ENCODE measurements at places on chromosomes 1 and 21.

DNA sequence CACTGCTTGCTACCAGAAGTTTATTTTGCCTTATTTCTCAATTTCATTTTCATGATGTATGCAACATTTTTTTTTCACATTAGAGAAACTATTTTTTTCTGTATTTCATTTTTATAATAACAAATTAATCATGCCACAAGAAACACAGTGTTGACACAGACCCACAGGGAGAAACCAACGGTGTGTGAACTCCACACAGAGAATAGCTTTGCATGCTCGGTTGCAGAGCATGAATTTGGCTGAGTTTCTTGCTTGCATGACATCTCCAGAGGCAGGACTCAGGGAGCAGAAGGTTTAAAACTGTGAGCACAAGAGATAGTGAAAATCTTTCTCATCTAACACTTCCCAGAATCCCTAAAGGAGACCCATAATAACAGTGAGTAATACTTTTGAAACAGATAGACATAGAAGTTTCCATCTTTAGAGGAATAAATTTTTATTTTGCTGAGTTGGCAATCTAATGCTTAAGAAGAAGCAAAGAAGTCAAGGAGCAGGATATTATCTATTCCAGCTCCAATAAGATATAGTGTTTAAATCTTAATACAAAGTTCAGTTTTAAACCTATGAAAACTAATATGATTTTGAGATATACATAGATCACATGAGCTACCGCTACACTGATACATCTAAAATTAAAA, 890.9 kb downstream of the MRPL39 start:
- no peak for DNase-seq

DNA sequence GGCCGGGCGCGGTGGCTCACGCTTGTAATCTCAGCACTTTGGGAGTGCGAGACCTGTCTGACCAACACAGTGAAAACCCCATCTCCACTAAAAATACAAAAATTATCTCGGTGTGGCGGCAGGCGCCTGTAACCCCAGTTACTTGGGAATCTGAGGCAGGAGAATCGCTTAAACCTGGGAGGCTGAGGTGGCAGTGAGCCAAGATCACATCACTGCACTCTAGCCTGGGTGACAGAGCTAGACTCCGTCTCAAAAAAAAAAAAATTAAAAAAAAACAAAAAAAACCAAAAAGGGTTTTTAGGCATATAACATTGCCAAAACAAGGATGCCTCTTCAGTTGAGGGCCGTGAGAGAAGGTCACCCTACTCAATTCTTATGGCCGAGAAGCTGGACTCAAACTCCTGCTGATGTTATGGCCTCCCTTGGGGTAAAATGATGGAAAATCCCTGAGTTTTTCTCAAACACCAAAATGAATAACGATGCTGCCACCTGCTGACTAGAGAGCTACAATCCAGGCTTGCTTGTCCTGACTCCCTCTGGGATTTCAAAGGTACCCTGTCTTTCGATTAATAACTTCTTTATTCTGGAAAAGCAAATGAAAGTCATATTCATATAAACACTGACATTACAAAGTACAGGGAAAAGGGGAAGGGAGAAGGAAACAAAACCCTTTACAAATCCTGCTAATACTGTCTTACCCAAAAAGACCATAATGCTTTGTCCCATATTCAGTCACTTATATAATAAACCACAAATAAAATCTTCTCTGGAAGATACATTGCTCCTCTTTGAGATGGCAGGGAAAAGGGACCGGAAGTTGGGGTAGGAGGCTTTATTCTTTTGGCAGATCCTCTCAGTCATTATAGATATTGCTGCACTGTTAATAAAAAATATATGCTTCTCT, 10.7 kb downstream of the RAB42 start:
- peak; percentile 24 for DNase-seq

DNA sequence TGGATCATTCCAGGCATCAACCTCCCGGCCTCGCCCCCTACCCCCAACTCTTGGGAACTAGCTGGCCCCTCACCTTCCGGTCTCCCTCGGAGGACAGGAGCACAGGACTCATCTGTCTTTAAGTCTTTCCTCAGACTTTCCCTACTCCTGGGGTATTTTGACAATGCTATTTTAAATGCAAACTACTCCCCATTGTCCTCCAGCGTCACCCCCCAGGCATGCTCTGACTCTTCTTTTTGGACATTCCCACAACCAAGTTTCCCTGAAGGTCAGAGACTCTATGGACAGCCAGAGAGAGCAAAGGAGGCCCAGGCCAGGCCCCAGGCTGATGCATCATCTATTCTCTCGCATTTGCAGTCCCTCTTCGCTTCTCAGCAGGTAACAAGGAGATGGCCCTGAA, 424.3 kb downstream of the PCP4 start:
- DNase-seq: no peak

- no peak for DNase-seq
Measured at GRCh38 chr1:207430602-207431001, 23.5 kb upstream of the CR2 start.

DNA sequence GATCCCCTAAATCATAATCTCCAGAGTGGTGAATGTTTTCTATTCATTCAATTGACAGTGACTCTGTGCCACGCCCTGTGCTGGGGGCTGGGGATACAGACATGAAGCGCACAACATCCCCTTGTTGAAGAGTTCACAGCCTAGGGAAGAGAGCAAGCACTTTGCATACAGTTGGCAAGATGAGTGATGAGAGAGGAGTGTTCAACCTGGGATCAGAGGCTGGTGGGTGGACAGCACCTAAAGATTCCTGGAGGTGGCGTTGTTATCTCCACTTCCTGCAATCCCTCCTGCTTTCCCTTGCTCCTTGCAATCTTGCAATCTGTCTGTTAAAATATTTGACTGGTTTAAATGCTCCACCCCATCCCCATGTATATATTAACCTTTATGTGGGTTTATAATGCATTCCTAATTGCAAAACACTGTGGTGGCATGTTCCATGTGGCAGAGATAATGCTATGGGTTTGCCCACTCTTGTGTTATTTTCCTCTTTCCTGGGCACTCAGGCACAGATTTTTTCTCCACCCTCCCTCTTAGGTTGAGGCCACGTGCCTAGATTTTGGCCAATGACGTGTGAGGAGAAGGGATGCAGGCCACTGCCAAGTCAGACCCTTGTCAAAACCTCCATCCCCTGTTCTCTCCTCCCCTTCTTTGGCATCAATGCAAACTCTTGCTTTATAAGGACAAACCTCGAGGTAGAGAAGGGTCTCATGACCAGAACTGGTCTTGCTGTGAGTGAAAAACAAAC, 36.2 kb upstream of the GADD45A start:
- DNase-seq: no peak

GRCh38 chr1:91765293-91765692, 120.7 kb downstream of the TGFBR3 start:
- no peak for DNase-seq

GRCh38 chr1:206495011-206495461, 12.3 kb upstream of the RASSF5 start:
- no peak for DNase-seq

- DNase-seq: no peak
Measured at GRCh38 chr1:156911577-156912298, 8.7 kb upstream of the LRRC71 start.

DNA sequence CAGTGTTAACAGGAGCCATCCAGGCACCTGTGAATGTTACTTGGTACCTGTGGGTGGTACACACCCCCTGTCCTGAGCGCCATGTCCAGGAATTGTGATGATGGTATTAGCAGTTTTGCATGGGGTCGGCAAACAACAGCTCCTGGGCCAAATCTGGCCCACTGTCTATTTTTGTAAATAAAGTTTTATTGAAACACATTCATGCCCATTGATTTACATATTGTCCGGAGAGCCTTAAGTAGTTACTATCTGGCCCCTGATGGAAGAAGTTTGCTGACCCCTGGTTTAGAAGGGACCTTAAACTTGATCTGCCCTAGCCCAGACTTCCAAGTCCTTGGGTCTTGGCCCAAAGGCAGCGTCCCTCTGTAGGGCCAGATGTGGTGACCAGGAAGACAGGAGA, 58.3 kb downstream of the SPSB1 start:
- no peak for DNase-seq

DNA sequence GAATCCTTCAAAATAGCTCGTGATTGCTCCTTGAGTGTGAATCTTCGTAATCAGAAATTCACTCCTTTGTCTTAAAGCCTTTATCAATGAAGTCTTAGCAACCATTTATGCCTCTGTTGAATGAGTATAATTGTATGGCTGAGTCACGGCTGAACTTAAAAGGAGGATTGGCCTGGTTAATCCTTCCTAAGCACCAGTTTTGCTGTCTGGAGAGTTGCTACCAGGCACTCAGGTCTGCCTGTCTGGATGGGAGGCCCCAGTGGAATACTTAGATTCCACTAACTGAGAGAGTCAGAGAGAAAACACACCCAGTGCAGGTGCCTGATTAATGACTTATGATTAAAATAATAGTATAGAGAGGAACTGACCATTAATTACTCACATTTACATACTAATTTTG, 7.6 kb upstream of the HHAT start:
- no peak for DNase-seq

DNA sequence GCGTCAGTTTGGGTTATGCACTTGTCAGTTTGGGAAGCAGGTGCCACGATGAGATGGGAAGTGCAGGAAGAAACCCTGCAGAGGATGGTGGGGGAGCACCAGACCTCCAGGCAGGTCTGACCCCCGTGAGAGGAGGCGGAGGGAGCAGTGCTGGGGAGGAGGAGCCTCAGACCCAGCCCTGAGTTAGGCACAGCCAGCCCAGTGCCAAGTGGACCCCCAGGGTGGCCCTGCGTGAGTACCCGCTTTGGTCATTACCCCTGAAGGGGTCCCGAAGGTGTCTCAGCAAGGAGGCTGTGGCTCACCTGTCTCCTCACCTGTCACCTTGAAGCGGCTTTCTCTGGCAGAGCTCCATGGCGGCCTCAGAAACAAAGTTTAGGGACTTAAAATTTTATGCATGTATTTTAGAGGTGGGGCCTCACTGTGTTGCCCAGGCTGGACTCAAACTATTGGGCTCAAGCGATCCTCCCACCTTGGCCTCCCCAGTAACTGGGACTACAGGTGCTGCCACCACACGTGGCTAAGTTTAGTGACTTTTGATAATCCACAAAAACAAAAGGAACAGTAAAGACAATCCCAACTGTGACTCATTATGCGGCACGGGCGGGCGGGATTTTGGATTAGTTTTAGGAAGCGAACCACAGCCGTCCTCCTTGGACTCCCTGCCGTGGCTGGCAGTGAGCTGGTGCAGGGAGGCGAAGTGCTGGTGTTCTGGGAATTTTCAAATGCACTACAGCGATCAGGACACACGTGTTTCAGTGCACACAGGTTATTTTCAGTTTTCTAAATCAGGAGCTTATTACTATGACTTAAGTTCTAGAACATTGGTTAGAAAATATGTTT, 4.7 kb downstream of the AGPAT3 start:
- DNase-seq: no peak

GRCh38 chr1:60921175-60921574, 161.2 kb upstream of the NFIA start:
- no peak for DNase-seq

DNA sequence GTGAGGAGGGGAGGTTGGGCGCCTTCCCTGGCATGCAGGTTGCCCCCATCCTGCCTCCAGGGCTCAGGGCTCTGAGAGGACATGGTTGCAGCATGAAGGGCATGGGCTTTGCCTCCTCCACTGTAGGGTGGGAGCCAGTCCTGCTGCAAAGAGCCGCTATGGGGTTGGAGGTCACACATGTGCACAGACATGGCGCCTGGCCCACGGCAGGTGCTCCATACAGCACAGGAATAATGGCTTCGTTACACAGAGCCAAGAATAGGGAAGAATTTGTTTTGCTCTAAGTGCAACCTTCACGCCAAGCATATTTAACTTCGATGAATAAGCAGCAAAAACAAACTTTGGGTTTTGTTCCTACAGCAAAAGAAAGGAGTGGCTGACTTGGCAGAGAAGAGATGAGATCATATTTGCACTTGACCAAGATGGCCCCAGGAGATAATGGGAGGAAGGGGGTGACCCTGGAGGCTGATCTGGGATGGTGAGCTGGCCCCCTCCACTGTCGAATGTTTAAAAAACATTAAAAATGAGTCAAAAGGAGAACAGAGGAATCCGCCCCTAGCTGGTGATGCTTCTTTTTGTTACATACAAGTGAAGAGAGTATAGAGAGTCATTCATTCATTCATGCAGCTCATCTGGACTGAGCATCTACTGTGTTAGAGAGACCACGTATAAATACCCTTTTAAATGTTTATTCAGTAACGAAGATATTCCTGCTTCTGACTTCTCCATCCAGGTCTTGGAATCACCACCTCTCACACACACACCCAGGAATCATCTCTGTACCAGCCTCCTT, 12.4 kb upstream of the C2CD2 start:
- DNase-seq: no peak

GRCh38 chr1:23664837-23665795, 26.5 kb upstream of the RPL11 start:
- DNase-seq: no peak

Data from activated CD4-positive, alpha-beta T cell treated with anti-CD3 and anti-CD28 coated beads, Interleukin-2, Interleukin-4, amounts not matched to agents 100 ng/mL and 50 ng/mL, durations not matched to agents 16 hours and 8 hours (primary cell).